ENCODE measurements at places on chromosomes 1 and 21.

DNA sequence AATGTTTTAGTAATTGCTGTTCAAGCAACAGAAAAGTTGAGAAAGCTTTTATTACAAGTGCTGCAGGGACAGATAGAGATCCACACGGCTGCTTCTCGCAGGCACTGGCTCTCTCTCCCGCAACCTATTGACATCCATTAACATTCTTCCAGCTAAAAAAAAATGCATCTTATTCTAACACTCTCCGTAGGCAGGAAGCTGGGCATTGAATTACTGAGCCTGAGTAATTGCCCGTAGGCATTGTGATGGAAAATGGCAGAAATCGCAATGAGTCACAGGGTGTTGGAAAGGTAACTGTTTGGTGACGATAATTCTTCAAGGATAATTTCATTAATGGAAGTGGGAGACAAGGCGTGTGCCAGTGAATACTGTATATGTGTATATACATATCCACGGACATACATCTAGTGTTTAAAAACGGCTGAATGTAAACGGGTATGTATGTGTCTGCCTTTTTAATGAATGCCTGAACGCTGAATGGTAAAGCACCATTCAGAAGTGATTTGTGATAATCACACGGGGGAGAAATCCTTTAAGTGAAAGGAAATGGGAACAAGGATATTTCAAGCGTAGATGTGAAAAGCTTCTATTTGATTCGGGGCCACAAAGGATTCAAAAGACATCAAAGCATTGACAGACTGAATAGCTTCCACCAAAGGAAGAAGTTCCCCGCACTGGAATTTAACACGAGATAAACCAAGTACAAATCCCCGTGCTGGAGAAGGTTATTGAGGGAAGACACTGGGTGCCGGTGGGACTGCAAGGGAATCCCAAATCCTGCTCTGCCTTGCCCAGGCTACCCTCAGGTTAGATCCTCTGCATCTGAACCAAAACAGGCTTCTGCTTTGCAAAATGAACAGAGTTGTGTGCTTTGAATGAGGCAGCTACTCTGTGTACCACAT is 567.2 kb downstream of the NPHP4 start:
- no peak for DNase-seq

DNA sequence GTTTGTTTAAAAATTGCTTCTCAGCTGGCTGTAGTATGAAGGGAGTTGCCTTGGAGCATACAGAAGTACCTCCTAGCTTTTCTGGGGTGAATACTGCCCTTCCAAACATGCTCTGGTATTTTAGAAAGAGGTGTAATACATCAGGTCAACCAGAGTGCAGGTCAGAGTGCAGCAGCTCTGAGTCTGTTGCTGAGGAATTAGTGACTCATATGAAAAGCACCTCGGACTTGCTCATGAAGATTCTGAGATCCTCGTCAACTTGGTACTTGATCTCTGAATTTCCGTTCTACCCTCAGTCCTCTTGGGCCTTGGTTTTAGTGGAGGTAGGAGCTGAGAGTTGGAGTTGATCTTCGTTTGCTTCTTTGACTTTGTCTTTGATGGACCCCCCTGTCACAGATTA is 67.3 kb downstream of the NOS1AP start:
- DNase-seq = no peak

- DNase-seq = no peak
Observed at GRCh38 chr1:153849487-153850185, 73.1 kb downstream of the GATAD2B start.

GRCh38 chr1:6959491-6959890 is 174.2 kb downstream of the CAMTA1 start:
- no peak for DNase-seq

DNA sequence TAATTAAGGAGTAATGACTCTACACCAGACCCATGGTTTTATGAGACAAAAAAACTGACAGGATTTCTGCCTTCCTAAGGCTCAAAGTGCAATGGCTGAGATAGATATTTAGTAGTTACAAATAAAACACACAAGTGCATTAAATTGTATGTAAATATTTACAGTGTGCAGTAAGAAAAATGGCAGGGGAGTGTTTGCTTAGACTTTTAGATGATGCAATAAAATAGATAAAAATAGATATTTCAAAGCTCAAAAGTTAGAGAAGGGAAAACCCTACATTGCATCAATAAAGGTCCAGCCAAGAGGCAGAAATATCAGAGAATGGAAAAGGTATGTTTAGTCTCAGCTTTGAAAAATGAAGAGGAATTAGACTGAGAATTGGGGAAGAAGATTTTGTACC is 226.3 kb upstream of the FGGY start:
- no peak for DNase-seq

GRCh38 chr21:42031241-42031640 is 21.1 kb upstream of the ZBTB21 start:
- DNase-seq = no peak

GRCh38 chr21:22223385-22223784 is 1225.2 kb downstream of the NCAM2 start:
- DNase-seq = no peak

DNA sequence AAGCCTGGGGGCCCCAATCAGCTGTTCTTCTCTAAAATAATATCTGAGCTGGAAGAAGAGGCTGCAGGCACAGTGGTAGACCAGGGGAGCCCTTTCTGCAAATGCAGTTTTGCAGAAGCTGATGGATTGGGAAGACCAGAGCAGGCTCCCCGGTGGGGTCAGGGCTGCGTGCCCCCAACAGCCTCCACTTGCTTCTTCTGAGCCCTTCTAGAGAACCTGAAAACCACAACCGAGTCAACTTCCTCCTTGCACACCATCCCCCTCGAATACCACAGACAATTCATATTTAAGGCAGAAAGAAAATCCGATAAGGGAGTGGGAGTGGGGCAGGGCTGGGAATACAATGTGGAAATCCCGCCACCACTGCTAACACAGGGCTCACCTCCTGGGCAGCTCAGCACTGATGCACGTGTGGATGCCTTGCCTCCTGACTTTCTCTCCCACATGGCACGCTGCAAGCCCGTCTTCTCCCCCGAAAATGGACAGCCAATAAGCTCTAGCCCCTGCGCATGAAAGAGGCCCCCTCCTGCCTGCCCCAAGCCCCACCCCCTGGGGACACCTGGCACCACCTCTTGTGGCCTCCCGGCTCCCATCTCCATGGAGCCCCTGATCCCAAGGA is 25.4 kb upstream of the ALDH4A1 start:
- DNase-seq = no peak

GRCh38 chr1:155000411-155000725 is 2.2 kb upstream of the ZBTB7B start:
- DNase-seq = no peak

DNA sequence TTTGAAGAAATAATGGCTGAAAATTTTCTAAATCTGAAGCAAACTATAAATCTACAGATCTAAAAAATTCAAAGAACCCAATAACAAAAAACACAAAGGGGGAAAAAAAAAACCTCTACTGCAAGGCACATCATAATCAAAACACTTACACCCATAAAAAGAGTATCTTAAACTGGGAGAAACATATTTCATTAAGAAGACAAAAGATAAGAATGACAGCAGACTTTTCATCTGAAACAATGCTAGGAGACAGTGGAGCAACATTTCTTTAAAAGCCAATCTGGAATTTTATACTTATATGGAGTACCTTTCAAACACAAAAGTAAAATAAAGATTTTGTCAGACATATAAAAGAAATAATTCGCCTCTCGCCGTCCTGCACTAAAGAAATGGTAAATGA is 49.1 kb downstream of the COP1 start:
- no peak for DNase-seq

DNA sequence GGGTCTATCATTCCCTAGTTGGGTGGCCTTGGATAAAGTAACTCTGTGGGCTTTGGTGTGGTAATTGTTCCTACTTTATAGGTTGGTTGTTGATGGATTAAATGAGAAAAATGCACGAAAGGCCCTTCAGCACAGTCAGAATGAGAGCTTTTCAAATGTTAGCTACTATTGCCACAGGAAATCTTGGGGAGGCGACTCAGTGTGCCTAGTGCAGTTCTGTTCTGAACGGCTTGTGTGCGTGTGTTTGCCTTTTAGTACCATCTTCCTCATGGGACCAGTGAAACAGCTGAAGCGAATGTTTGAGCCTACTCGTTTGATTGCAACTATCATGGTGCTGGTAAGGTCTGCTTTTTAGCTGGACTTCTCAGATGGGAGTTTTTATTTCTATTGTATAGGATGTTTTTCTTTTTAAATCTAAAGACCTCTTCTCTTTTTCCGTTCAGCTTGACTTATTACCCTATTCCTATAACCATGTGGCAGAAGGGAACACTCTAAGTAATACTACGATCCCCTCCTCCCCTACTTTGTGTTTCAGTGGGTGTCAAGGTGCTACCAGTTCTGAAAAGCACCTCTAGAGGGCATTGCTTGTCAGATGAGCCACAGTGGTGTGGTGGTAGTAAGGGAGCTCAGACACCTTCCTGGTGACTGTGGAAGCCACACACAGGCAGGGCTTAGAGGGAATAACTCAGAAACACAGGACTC is 9.2 kb downstream of the SFT2D2 start:
- DNase-seq = no peak

DNA sequence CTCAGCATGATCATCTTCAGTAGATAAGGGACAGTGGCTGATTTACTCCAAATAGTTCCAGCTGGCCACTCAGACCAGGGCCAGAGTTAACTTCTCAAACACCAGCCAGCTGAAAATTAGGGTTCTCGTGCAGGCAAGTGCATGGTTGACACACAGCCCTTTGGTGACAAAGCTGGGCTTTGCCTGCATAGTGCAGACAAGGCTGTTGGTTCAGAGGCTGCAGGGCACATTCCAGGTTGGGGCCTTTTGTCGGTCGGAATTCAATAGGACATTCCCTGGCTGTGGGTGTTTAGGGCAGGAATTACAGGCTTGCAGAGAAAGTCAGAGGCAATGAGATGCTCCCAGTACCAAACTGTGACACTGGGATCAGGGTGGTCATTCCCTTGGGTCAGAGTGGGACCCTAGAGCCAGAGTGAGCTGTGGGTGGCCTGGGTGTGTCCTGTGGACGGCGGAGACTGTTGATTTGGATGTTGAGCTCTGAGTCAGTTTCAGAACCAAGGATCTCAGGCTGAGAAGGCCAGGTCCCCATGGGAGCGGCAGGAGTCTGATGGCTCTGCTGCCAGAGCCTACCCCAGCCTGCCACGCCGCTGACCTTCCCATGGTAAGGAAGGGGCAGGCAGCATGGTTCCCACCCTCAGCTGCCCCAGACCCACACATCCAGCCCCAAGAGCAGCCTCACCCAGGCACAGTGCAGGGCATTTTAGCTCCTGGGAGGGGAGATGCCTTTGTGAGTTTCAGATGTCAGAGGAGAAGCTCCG is 56.2 kb downstream of the STUM start:
- DNase-seq = no peak

DNA sequence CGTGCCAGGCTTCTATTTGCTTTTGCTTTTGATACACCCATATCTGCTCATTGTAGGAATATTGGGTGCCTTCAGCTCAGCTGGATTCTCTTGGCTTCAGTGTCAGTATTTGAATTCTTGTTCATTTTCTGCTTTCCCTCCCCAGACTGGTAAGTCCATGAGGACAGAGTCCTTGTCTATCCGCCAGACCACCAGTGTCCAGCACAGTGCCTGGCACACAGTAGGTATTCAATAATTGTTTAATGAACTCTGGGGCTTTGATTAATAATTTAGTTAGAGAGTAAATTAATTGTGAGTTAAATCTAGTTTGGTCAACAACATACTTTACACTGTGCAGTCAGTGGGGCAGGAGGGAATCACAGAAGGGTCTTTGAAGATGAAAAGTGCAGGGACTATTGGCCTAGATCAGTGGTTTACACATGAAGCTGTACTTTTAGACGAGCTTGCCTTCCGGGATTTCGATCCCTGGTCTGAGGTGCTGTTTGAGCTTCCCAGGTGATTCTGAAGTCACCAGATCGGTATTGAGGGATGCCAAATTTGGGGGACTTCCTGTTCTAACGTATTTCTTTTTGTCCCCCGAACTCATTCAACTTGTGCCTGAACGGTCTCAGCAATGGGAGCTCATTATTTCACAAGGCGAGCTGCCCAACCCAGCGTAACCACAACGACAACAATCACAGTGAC is 119.1 kb upstream of the JUN start:
- DNase-seq = no peak

GRCh38 chr1:33234588-33234990 is 21.7 kb upstream of the ZNF362 start:
- no peak for DNase-seq

- DNase-seq = no peak
Observed at GRCh38 chr1:93317207-93317606, 28.5 kb upstream of the DR1 start.

DNA sequence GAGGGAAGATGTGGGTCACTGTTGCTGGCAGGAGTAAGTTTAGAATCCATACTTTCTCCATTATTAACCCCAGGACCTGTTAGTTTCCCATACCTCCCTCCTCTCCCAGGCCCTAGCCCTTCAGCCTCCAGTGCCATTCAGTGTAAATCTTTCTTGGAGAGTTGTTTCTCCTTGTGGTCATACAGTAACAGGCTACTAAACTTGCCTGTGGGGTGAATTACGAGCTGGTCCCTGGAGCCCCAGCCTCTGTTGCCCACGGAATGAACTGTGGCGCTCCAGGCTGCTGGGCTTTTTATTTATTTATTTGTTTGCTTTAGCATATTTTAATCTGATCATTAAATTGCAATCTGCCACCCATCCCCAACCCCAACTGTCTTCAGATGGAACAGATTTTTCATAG is 305.2 kb downstream of the PBX1 start:
- DNase-seq = no peak

GRCh38 chr1:186175588-186175987 is 199.5 kb downstream of the TPR start:
- DNase-seq = no peak

DNA sequence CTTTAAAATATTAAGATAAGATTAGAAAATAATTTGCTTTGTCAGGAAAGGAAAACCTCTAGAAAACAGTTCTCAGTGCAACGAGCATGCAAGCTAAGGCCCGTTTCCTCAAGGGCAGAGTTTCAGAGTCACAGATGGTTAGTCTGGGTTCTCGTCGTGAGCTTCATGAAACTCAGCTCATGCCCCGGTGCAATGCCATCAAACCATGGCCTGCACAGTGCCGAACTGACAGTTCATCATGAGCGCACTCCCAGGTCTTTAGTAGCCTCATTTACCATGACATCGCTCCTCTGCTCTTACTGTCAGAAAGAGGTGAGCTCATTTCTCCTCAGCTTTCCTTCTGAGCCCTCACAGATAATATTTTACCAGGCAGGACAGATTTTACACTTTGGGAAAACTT is 319.2 kb downstream of the NTNG1 start:
- no peak for DNase-seq

GRCh38 chr1:226128487-226129075 is 58.0 kb downstream of the ACBD3 start:
- no peak for DNase-seq

GRCh38 chr1:20259646-20260045 is 31.0 kb upstream of the VWA5B1 start:
- DNase-seq = no peak

All from stimulated activated CD4-positive, alpha-beta T cell treated with anti-CD3 and anti-CD28 coated beads, Interleukin-1b, Interleukin-23, amount 100 ng/mL, for 1 hour (primary cell).